Activated CD4-positive, alpha-beta T cell treated with anti-CD3 and anti-CD28 coated beads, Interleukin-2, amount 10 ng/mL, durations not matched to agents 7 days and 5 days (primary cell): ENCODE measurements at places on chromosomes 1 and 21.
A peak's percentile ranks its signal among the peaks of the same experiment; 100 is the strongest.

DNA sequence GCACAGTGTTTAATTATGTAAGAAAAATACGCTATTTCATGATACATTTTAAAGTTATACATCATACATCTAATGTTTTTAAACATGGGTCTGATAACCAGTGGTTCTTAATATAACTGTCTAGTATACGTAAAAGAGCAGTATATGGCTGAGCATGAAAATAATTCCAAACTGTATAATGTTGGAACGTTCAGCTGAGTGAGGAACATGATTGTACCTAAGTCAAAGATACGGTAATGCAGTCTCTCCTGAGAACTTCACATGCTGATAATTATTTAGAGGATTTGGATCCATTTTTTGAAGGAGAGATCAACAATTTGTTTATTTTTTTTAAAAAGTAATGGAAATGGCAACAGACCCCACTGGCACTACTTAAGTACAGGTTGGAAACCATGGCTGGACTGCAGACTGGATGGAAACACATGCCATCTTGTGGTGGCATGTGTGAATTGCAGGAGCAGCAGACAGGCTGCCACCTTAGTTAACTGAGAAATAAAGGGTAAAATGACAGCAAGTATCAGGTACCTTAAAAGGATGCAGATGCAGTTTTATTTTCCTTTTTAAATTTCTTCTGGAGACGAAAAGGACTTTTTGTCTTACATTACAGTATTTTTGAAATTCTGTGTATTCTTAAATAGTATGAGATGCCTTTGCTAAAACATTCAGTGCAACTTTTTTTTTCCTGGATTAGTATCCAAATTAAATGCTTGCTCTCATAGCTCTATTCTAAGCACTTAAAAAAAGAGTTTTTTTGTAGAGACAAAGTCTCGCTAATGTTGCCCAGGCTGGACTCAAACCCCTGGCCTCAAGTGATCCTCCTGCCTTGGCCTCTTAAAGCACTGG, 73.8 kb downstream of the MTR start:
- peak; percentile 55 for DNase-seq

GRCh38 chr1:25854554-25854953, 4.7 kb downstream of the AUNIP start:
- DNase-seq, result no peak

DNA sequence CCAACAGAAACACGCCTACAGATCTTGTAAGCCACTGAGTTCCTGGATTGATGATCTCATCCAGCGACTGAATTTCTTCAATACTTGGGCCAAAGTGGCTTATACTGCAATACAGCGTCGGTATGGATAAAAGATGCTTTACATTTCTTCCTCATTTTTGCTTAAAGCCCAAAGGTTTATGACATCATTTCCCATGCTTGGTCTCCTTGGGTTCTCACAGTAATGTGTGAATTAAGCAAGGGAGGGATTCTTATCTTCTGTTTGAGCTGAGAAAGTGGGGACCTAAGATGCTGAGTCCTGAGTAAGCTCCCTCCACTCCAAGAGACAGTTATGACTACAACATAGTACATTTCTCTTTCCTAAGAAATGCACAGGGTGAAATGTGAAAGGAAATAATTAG, 39.5 kb downstream of the LBR start:
- DNase-seq, result no peak

- no peak for DNase-seq
Measured at GRCh38 chr1:94708299-94708685, 111.9 kb upstream of the SLC44A3 start.

GRCh38 chr21:14737284-14737691, 191.2 kb upstream of the SAMSN1 start:
- no peak for DNase-seq

GRCh38 chr1:202852163-202852904, 36.6 kb downstream of the RABIF start:
- DNase-seq, result peak; percentile 47

GRCh38 chr1:246528933-246529731, 22.1 kb upstream of the SMYD3 start:
- DNase-seq, result no peak

GRCh38 chr1:211549092-211549711, 29.8 kb downstream of the SLC30A1 start:
- no peak for DNase-seq

DNA sequence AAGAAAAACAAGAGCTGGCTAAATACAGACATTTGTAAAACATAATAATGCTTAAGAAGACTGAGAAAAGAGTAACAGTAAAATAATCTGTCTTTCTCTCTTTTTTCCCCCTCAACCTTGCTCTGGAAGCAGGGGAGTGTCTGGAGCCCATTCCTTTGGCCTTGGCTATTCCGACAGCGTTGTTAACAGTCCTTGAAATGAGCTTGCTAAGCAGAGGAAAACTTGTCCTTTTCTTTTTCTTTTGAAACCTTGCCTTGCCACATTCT, 6.7 kb upstream of the CA6 start:
- no peak for DNase-seq

DNA sequence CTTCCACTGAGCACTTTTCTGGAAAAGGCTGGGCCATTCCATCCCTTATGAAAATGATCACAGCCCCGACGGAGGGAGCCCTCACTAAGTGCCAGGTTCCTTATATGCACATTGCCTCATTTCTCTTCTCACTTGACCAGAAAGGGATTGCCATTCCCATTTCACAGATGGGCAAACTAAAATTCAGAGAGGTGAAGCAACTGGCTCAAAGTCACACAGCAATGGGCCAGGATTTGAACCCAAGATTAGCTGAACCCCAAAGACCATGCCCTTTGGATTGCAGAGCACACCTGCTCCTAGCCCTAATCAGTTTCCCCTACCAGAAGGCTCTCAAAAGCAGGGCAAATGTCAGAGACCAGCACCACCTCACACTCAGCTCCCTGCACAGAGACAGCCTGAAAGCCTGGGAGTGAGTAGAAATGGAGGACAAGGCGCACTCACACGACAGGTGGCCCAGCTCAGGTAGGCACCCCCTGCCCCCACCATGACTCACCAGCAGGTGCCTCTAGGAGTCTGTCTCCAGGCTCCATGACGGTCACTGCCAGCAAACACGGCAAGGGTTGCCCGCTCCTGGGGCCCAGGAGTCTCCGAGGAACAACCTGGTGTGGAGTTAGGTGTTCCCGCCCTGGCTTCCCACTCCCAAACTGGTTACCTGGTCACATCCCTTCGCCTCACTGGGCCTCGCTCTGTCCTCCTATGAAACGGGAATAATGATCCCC, 21.7 kb downstream of the SDC3 start:
- DNase-seq, result no peak

- peak; percentile 90 for DNase-seq
Measured at GRCh38 chr1:21334214-21335087, 44.2 kb upstream of the ECE1 start.

- no peak for DNase-seq
Measured at GRCh38 chr1:26302733-26303405, 3.6 kb downstream of the UBXN11 start.

GRCh38 chr1:226678251-226678650, 60.8 kb downstream of the ITPKB start:
- DNase-seq, result no peak

DNA sequence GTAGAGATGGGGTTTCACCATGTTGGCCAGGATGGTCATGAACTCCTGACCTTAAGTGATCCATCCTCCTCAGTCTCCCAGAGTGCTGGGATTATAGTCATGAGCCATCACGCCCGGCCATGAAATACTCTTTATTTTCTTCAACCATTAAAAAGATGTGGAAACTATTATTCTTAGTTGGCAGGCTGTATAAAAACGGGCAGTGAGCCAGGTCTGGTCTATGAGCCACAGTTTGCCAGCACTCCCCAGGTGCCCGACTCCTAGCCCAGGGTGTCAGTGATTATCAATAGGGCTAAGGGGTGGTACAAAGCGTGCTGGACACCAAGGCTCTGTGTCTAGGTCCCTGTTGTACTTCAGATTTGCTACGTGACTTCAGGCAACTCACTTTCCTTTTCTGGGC, 3.7 kb upstream of the TMEM61 start:
- no peak for DNase-seq

GRCh38 chr1:146001709-146002108, 5.3 kb upstream of the TXNIP start:
- DNase-seq, result no peak

DNA sequence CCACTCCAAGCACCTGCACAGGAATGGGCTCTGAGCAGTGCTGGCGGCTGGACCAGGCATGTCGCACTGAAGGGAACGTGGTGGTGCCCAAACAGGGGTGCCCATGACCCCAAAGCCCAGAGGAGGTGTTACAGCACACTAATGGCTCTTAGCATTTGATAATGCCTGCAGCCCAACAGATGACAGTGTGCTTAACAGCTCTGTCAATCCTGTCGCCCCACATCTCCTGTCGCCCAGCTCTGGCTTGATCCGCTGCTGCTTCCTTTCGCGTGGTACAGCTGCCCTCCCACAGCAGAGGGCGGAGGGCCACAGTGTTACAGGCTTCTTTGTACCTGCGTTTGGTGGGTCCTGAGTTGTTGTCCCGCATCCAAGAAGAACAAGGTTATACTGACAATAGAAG, 32.2 kb upstream of the CR1L start:
- no peak for DNase-seq

GRCh38 chr21:45505416-45506021, 36.7 kb downstream of the SLC19A1 start:
- DNase-seq, result no peak

GRCh38 chr1:28582248-28582615, 9.8 kb upstream of the RAB42 start:
- no peak for DNase-seq

DNA sequence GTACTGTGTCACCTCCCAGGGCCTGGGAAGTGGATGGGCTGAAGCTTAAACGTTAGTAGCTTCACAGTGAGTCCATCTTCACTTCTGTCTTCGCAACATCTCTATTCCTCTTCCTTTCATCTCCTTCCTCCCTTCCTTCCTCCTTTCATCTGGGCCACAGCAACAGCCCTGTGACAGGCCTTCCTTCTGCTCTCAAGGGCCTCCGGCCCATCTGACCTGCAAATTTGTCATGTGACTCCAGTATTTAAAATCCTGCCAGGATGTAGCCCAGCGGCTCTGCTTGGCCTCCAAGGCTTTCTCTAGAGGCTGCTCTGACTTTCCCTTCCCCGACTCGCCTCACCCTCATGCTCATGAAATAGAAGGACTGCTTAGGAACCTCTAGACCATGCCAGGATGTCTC, 10.9 kb upstream of the BATF3 start:
- DNase-seq, result no peak

- DNase-seq, result no peak
Measured at GRCh38 chr1:199042193-199042592, 403.4 kb downstream of the PTPRC start.

GRCh38 chr1:110069404-110070281, 829 bp downstream of the ALX3 start:
- DNase-seq, result no peak

DNA sequence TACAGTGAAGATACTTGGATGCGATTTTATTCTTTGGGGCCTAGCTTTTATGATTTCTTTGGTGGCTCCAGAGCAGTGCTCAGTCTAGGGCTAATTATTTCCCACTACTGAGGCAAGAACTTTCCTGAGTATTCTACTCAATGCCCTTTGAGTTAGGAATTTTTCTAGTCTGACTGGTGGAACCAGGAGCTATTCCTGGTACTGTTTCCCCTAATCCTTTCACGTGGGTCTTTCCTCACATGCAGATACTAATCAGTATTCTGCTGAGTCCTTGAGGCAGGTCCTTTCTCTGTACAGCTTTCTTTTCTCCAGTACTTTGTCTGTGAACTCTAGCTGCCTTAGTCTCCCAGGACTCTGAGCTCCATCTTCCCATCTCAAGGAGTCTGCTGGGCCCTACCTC, 76.7 kb downstream of the TRIM11 start:
- DNase-seq, result no peak

DNA sequence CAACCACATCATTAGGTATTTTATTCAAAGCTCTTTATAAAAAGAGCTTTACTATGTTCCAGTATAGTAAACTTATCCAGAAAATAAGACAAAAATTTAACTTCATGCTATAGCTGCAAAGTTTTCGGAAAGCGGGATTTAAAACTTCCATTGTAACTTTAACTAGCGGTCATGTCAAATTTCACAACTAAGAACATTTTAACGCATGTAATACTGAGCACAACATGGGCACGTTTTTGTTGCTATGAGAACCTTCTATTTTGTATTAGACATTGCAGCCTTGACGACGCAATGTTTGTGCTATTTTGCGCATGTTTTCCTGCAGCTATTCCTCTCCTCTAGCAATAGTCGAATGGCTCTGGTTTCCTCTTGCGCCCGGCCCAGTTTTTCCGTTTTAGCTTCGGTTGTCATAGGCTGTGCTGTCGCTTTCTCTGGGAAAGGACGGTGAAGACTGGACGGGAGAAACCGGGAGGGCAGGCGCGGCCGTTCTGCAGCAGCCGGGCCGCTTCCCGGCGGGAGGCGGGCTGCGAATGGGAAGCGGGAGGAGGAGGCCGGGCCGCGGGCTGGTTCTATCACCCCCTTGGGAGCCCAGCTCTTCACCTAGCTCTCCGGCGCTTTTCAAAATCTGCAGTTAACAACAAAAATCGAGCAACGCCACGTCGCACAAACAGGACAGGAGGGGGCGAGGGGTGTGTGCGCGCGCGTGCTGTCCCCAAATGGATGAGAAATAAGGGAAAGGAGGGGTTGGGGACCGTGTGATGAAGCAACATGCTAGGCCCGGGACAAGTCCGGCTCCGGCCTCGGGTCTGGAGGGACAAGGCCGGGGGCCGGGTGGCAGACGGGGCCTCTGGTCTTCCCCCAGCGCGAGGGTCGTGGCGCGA, 105.3 kb upstream of the HNRNPU start:
- peak; percentile 70 for DNase-seq

DNA sequence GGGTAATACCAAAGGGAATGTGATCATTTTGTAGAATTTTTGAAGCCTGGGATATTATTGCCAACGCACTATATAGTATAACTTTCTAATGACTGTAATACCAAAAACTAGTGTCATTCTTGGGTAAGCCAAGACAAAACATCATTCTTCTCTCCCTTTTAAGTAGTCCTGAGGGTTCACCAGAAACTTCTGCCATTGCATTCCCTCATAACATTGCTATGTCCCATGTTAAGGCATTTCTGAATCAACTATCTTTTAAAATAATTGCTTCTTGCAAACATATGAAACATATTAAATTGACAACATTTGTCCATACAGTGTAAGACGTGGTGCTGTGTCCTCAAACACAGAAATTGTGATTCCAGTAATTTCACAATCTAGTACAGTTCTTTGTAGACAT, 29.9 kb upstream of the C1orf21 start:
- no peak for DNase-seq

DNA sequence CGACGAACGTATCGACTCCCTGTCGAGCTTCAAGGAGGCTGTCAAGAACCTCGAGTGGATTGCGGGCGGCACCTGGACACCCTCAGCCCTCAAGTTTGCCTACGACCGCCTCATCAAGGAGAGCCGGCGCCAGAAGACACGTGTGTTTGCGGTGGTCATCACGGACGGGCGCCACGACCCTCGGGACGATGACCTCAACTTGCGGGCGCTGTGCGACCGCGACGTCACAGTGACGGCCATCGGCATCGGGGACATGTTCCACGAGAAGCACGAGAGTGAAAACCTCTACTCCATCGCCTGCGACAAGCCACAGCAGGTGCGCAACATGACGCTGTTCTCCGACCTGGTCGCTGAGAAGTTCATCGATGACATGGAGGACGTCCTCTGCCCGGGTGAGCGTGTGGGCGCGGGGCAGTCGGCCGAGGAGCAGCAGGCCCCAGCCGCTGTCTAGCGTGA, 28.0 kb downstream of the COL6A2 start:
- no peak for DNase-seq

GRCh38 chr1:214228976-214229375, 52.0 kb upstream of the SMYD2 start:
- DNase-seq, result no peak
